ENCODE measurements at places on chromosomes 1 and 21.

DNA sequence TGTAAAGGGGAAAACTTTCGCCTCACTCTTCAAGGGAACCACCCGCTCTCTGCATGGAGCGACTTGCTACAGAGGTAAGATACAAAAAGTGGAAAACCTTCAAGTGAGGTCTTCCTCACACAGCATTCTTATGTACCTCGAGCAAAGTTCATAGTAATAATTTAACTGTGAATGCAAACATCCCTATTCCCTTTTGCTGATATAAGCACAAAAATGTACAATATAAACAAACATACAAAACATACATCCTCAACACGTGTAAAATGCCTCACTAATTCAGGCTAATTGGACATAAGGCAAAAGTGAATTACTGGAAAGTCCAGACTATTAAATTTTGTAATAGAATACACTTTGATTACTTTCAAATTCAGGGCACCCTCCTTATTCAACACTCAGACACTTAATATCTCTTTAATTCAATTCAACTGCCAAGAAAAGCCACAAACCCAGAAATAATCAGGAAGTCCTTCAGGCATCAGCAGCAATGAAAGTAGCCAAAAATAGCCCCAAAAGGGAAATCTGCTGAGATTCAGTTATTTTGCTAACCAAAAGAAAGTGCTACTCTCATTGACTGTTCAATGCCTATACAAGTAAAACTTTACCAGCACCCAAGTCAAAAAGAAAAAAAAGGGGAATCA lies 15.2 kb upstream of the LMX1A start:
- DNase-seq, result no peak

- DNase-seq, result no peak
Measured at GRCh38 chr1:78301141-78301540, 189.6 kb upstream of the PTGFR start.

DNA sequence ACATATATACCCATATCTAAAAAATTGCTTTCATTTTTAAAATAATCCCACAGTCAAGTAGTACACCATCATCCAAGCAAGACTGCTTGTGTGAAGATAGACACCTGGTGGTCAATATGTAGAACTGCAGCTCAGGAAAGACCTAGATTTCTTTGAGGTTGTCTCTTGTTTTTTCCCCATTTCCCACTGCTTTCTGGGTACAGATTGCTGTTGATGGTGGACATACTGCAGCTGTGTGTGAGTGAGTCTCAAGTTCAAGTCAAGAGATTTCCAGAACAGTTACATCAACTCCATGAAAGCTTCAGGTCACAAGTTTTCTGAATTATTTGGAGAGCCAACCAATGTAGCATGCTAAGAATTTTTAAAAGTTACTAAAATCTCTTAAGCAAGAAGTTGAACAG lies 306.4 kb downstream of the DUSP10 start:
- DNase-seq, result no peak

GRCh38 chr1:17212487-17213121 lies 7.7 kb downstream of the PADI1 start:
- peak; percentile 34 for DNase-seq

DNA sequence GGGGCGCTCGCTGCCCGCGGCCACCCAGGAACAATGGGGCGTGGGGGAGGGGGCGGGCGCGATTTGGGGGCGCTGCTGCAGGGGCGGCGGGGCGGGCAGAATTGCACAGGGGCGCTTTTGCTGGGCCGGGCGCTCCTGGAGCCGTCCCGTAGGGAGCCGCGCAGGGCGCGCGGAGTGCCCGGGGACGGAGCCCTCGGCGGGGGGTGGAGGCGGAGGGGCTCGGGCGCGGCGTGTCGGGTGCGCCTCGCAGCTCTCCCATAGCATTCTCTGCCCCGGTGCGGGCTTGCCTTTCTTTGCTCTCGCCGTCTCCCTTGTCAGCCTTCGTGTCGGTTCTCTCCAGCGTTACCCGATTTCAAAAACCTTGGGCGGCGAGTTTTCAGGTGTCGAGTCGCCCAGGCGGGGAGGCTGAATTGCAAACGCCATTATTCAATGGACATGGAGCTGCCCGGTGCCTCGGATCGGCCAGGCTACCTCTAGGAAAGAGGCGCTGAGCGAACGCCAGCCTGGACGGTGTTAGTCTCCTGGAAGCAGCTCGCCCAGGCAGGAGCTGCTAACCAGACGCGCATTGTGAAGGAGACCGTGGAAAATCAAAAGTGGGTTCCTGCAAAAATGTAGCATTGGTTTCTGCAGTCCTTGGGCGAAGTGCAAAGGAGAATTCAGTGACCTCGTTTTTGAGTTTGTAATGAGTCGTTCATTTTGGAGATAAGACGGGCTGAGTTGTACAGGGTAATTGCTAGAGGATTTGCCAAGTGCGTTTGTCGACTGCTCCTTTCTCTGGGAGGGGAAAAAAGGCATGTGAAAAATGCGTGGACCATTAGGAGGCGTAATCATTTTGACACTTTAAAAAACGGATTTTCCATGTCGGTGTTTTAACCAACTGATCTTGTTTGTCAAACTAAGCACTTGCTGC lies 626 bp downstream of the CXADR start:
- DNase-seq, result no peak

Measured in T-helper 22 cell (primary cell).